Activated CD4-positive, alpha-beta T cell treated with anti-CD3 and anti-CD28 coated beads, Interleukin-2, amount 50 U/mL, for 1 hour (primary cell): ENCODE measurements at places on chromosomes 12 and 14.

- DNase-seq: no peak
These were observed 8.1 kb downstream of the AVIL start for GRCh38 chr12:57810450-57810849.

- no peak for DNase-seq
These were observed 322.7 kb upstream of the RTL1 start for GRCh38 chr14:101226265-101226602.

- DNase-seq: no peak
These were observed 96.1 kb downstream of the FLRT2 start for GRCh38 chr14:85625925-85626585.

DNA sequence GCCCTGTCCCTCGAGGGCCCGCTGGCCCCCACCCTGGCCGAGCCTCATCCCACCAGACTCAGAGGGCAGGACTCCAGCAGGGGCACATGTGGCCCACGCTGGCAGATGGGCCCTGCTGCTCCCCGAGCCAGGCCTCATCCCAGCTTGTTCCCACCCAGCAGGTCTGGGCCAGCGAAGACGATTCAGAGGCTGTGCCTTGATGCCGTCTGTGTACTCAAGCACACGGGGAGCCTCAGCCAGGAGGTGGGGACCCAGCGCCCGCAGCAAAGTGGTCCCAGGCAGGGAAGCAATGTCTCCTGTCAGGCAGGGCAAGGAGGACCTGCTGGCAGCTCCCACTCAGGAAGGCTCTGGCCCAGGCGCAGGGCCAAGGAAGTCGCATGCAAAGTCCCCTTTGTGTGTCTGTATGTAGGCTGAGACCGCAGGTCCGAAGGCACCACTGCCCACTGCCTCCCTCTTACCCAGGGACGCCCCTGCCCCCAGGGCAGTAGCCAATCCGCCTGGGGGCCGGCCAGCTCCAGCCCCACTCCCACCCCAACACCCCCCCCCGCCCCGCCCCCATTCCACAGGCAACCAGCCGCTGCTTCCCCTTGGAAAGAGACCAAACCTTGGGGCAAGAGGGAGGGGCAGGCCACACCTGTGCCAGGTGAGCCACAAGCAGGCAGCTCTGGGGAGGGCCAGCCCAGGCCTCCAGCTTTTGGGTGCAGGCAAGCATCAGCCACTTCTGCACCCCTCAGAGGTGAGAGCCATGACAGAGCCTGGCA lies 9.4 kb downstream of the DEGS2 start:
- DNase-seq: no peak

- no peak for DNase-seq
These were observed 78.5 kb upstream of the FZD10 start for GRCh38 chr12:130083734-130084133.

DNA sequence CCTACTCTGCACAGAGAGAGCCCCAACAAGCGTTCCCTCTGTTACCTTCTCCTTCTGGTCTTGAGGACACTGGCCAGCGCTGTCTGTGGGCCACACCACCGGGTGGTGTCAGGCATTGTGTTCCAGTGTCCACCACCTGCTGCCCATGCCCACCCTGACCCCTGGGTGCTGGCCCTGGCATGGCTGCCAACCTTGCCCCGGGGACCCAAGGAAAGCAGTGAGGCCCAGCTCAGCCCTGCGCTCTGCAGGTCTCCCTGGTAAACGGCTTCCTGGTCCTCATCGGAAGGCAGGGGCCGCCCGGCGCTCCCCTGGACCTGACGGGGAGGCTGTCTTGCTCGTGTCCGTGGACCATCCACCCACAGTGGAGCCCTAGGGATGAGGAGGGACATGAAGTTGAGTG lies 21.8 kb upstream of the MEG3 start:
- DNase-seq: no peak

DNA sequence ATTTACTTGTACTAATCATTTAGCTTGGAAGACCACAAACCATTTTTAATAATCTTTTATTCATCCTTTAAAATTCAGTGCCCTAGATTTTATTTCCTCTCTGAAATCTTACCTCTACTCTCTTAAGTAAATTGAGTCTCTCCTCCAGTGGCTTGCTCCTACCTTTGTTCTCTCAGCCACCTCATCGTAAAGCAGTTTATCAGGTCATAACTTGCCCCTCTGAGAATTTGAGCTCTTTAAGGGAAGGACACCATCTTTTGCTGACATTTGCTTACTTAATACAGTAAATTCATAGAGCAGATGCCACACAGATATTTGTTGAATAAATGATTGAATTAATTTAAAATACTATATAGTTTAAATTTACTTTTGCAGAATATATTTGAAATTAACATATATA lies 794.3 kb downstream of the C12orf50 start:
- no peak for DNase-seq

DNA sequence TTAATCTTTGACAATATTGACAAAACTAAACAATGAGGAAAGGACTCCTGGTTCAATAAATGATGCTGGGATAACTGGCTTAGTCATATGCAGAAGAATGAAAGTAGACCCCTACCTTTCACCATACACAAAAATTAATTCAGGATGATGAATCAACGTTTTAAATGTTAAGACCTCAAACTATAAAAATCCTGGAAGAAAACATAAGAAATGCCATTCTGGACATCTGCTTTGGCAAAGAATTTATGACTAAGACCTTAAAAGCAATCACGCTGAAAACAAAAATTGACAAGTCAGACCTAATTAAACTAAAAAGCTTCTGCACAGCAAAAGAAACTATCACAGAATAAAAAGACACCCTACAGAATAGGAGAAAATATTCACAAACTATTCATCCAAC lies 97.4 kb downstream of the LMNTD1 start:
- no peak for DNase-seq

DNA sequence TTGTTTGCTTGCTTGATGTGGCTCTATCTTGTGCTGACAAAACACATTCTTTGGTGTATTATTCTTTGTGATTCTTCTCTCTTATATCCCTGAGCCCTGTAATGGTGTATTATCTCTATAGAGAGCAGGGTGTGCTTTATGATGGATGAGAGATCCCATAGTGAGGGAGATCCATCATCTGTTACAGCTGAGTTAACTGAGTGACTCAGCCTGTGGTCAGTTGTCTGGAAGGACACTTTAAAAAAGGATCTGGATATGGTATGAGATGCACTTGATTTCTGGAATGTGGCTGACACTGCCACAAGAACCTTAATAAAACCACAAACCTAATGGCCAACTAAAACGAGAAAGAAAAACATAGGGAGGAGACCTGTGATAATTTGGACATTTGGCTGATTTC lies 461.4 kb upstream of the SYT1 start:
- DNase-seq: no peak

DNA sequence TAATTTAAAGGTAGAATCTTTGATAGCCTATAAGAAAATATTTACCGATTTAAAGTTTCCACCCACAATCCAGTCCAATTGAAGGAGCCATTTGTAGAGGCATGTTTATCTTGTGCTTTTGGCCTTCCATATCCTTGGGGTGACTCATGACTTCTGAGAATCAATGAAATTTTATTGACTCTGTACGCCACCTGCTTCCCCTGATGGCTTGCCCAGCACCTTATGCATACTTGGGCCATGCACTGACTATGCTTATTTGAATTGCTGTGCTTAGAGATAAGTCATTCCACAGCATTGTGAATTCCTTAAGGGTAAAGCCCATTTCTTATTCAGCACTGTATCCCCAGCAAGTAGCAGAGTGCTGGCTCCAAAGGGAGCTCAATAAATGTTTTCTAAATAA lies 954.8 kb upstream of the SEL1L start:
- DNase-seq: no peak

GRCh38 chr12:24937553-24938244 lies 11.2 kb downstream of the BCAT1 start:
- no peak for DNase-seq

GRCh38 chr12:42421844-42422779 lies 96.1 kb downstream of the PPHLN1 start:
- DNase-seq: no peak

DNA sequence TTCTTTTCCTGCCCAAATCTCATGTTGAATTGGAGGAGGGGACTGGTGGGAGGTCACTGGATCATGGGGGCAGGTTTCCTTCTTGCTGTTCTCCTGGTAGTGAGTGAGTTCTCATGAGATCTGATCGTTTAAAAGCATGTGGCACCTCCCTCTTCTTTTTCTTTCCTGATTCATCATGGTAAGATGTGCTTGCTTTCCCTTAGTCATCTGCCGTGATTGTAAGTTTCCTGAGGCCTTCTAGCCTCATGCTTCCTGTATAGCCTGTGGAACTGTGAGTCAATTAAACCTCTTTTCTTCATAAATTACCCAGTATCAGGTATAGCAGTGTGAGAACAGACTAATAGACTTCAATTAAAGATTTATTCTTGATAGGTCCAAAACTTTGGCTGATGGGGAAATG lies 83.5 kb downstream of the CAND1 start:
- DNase-seq: no peak

DNA sequence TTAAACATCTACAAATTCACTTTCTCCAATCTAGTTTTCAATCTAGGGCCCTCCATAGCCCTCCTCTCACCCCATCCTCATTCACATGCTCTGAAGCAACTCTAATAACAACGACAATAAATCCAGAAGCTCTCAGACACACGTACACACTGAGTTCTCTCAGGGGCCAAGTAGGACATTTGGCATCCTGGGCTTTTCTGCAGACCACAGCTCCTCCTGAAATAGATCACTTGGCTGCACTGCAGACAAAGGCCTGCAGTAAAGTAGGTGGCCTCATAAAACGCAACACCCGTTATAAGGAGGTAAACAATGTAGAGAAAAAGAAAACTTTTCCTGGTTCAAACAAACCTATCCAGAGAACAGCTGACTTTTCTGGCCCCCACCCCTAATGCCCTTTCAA lies 111.2 kb downstream of the TMTC1 start:
- DNase-seq: no peak

- no peak for DNase-seq
These were observed 8.7 kb upstream of the CLEC4E start for GRCh38 chr12:8549381-8549780.

GRCh38 chr12:67645601-67646000 lies 2.9 kb upstream of the DYRK2 start:
- no peak for DNase-seq

DNA sequence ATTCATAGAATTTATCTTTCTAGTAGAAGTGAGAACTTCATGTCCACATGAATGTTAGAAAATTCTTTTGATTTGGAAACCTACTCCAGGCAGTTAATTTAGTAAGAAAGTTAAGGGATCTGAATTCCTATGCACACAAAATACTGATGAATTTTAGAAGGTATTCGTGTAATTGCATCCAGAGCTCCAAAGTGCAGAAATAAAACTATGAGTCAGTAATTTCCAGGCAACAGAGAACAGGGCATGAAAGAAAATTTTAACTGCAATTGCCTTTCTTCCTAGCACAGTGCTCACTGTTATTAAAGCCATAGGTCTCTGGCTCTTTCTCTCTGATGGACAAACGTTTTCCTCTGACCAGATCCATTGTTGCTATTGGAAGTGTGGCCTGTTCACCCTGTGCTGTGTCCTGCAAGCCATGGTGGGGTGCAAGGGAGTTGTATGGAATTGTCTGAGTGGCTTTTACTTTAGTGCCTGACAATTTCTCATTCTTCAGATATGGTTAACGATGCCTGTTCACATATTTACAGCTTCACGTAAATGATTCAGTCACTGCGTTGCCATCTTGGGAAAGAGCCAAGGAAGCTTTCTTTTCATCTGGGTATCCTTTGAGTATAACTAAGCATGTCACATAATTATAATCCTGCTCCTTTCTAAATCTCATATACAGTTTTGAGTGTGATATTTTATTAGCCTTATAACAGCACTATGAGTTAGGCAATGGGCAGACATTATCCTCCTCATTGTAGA lies 145.1 kb downstream of the ACSS3 start:
- no peak for DNase-seq

- no peak for DNase-seq
These were observed 218.6 kb upstream of the ATP2B1 start for GRCh38 chr12:89927226-89927698.

DNA sequence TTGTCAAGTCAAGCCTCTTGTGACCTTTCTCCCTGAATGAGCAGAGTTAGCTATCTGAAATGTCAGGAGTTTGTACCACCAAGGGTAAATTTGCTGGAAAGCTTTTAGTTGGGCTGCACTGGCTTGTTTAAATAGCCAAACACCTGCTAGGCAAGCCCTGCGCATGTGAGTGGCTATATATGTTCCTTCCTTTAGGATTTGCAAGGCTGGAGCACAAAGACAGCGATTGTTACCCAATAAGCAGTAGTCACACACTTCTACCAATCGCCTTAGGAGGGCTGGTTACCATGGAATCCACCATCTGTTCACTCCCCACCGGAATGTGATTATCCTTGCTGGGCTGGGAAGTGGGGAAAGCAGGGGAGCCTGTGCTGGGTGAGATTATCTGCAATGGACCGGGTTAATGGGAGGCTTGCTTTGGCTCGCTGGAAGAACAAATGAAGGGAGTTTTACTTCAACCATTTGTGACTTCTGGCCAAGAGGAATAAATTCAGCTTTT lies 102.5 kb downstream of the FGD4 start:
- no peak for DNase-seq

DNA sequence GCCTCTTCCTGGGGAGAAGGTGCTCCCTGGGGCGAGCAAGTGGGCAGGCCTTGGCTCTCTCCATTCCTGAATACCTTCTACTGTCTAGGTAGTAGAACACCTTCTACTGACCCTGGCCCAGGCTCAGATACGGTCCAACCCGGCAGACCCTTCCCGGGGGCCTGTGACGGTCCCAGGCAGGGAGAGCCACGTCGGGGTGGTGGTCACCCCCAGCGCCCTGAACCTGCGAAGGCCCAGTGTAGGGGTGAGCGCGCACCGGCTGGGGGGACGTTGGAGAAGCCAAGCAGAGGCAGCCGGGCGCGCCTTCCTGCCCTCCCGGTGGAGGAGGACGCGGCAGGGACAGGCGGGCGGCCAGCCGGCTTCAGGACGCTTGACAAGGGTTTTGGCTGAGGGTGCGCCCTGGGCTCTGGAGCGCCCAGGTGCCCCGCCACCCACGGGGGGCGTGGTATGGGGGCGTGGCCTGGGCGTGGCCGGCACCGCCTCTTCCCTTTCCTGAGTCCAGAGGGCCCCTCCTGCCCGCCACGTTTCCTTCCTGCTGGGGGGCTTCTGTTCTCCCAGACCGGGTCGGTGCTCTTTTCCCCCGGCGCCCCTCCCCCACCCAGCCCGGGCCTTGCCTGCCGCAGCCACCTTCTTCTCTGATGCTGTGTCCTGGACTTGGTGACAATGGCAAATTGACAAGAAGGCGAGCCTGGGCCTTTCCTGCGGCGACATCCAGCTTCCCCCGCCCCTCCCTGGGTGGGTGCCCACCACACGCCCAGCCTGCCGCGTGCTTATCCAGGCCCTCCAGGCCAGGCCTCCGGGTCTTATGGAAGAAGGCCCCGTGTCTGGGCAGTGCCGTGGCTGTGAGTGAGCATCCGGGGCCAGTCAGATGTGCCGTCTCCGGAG lies 24.5 kb upstream of the PPP1R13B start:
- DNase-seq: peak; percentile 62

- DNase-seq: no peak
These were observed 401.3 kb downstream of the DIO2 start for GRCh38 chr14:79809849-79810612.

GRCh38 chr12:31726575-31726974 lies 2.2 kb downstream of the AMN1 start:
- DNase-seq: no peak

- DNase-seq: no peak
These were observed 3.7 kb upstream of the ART4 start for GRCh38 chr12:14846876-14847580.
